ENCODE measurements at places on chromosomes 6 and 20.

DNA sequence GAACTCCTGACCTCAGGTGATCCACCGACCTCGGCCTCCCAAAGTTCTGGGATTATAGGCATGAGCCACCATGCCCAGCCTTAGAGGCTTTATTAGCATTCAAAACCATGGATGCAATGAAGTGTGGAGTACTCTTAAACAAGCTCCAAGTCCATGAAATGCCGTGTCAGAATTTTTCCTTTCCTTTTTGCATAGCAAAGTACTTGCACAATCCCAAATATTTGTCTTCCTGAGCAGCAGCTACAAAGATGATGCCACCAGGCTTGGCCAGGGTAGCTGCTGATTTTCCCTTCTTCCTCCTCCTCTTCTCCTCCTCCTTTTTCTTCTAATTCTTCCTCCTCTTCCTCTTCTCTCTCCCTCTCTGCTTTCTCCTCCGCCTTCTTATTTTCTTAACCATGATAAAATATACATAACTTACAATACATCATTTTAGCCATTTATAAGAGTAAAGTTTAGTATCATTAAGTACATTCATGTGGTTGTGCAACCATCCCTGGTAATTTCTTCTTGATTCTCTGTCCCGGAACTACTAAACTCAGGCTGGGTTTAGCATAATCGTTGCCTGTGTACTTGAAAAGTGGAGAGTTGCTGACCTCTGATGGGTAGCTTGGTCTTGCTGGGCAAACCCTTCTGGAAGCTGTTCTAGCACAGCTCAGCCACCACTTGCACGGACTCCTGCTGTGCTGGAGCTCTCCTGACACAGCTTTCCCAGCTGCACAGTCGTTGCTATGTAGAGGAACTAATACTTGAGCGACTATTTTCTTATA lies 20.3 kb downstream of the MUCL3 start:
- no peak for DNase-seq

- DNase-seq = no peak
Observed at GRCh38 chr20:37640600-37641561, 52.9 kb upstream of the CTNNBL1 start.

- DNase-seq = no peak
Observed at GRCh38 chr20:46701556-46701955, 7.9 kb upstream of the SLC2A10 start.

DNA sequence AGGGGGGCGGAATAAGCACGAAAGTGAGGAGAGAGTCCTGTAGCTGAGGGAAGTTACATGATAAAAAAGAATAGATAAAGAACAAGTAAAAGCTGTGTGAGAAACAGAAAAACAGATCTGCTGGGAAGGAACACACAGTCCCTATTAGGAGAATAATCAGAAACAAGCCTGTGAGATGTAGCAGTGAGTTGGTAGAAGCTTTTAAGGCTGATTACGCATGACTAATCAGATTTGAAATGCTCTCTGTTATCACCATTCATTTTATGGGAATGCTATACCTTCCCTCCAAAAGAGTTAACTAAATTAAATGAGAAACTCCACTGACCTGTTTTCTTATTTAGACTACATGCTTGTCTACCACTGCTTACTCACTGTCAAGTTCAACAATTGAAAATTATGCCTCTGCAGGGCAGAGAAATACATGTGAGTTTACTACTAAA lies 15.8 kb downstream of the REPS1 start:
- no peak for DNase-seq

DNA sequence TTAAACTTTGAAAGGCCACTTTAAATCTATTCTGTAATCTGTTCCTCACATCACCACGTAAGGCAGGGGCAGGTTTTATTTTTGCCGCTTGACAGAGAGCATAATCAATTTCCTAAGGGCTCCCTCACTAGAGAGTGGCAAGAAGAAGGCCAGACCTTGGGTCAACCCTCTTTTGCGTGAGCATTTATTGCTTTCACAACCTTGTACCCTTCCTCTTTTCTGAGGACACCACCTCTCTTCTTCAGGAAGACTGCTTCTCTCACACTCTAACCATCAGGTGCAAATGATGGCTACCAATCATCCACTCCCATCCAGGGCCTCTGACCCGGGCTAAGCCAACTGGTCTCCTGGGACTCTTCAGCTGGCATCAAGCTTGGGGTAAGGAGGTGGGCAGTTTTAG lies 25.2 kb upstream of the QKI start:
- no peak for DNase-seq

- no peak for DNase-seq
Observed at GRCh38 chr20:36271639-36272546, 34.2 kb upstream of the DLGAP4 start.

- DNase-seq = no peak
Observed at GRCh38 chr6:68740828-68741500, 105.9 kb downstream of the ADGRB3 start.

Measured in activated naive CD8-positive, alpha-beta T cell treated with anti-CD3 and anti-CD28 coated beads, Interleukin-2, amount 10 ng/mL, durations not matched to agents 7 days and 5 days (primary cell).